Left lung (tissue), 14 donors: ENCODE measurements at places on chromosomes 7 and 10. TPM values are rescaled to one million over a fixed set of nuclear protein-coding genes. Genes with fewer than 3 reads are reported as not detected.

DNA sequence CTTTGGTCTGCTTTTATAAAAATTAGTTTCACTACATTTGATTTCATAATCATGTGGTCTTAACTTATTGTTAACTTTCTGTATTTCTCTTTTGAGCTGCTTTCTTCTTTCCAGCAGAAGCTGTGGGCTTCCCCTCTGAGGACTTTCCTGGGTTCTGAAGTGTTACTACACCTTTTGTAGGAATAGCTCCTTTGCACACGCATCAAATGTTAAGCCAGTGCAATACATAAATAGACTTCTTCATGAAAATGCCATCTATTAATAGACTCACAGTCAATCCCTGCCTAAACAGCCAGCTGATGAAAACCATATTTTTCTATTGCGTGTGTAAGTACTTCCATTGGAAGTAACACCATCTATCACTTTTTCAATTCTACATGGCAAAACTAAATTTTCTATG lies 1.5 kb downstream of the ABCB4 start:
- no peaks in the 10 kb centered on the region for H3K36me3 ChIP-seq
- H3K4me1 ChIP-seq = peaks cover 3% of the 10 kb centered on the region
- no peak for DNase-seq
- no peak overlapping the region for H3K27ac ChIP-seq
- H3K27me3 ChIP-seq = peaks cover 23% of the 10 kb centered on the region

SYT15 gene
- total RNA-seq = 30.9 TPM

GRCh38 chr7:422191-422885 lies 97.3 kb downstream of the PDGFA start:
- H3K36me3 ChIP-seq = no peaks in the 10 kb centered on the region
- H3K27me3 ChIP-seq = no peaks in the 10 kb centered on the region

DNA sequence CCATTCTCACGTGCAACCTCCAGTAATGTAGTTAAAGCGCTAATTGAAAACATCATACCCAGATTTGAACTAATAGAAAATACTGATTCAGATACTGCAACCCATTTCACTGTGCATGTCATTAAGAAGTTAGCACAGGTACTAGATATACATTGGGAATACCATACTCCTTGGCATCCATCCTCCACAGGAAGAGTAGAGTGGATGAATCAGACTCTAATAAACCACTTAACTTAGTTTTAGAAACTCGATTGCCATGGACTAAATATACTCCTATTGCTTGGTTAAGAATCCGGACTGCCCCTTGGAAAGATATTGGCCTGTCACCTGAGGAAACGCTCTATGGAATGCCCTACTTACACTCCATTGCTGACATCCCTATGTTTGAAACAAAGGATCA lies 9.5 kb downstream of the AKR1B15 start:
- H3K36me3 ChIP-seq = no peaks in the 10 kb centered on the region
- DNase-seq = no peak
- H3K27me3 ChIP-seq = no peaks in the 10 kb centered on the region
- H3K4me3 ChIP-seq = no peak overlapping the region
- no peak overlapping the region for H3K27ac ChIP-seq
- H3K4me1 ChIP-seq = no peaks in the 10 kb centered on the region

GRID1 gene
- 2.6 TPM for total RNA-seq

DOCK4 gene
- 38.9 TPM for total RNA-seq

DNA sequence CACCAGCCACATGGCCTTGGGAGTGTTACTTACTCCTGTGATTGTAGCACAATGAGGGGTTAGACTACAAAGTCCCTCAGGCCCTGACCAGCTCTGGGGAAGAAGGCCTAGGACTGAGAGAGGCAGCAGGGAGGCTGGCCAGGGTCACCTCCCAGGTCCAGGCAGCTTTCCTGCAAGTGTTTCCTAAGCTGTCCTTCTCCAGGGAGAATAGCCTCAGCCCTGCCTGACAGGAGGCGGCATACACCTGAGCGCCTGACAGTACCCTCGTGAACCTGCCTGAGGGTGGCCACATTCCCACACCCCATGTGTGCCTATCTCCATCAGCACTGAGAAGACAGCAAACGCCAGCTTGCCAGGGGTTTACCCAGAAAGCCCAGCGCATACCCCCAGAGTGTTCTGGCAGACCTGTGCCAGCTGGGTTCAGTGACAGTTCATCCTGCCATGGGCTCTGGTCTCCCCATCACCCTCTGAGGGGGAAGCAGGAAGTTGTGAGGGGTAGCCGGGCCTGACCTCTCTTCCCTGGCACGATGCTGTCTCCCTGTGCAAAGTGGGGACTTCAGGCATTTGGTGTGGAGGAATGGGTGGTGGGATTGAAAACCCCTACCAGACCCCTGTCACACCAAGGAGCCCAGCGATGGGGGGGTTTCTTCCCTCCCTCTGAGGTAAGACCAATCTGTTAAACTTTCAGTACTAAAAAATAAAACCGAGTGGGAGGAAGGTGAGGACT lies 56.3 kb upstream of the CAMK2B start:
- no peak for DNase-seq
- peaks cover 59% of the 10 kb centered on the region for H3K36me3 ChIP-seq
- no peak overlapping the region for H3K27ac ChIP-seq
- no peaks in the 10 kb centered on the region for H3K27me3 ChIP-seq

GRCh38 chr7:25552998-25553397 lies 324.7 kb upstream of the NPVF start:
- no peaks in the 10 kb centered on the region for H3K36me3 ChIP-seq
- H3K27me3 ChIP-seq = no peaks in the 10 kb centered on the region
- no peak for DNase-seq
- H3K4me3 ChIP-seq = no peak overlapping the region
- H3K4me1 ChIP-seq = no peaks in the 10 kb centered on the region
- H3K27ac ChIP-seq = no peak overlapping the region

- H3K27ac ChIP-seq = no peak overlapping the region
- no peak overlapping the region for H3K4me3 ChIP-seq
- no peaks in the 10 kb centered on the region for H3K36me3 ChIP-seq
- H3K27me3 ChIP-seq = no peaks in the 10 kb centered on the region
- no peak for DNase-seq
Measured at GRCh38 chr7:121394709-121395140, 1.4 kb downstream of the FAM3C start.

DNA sequence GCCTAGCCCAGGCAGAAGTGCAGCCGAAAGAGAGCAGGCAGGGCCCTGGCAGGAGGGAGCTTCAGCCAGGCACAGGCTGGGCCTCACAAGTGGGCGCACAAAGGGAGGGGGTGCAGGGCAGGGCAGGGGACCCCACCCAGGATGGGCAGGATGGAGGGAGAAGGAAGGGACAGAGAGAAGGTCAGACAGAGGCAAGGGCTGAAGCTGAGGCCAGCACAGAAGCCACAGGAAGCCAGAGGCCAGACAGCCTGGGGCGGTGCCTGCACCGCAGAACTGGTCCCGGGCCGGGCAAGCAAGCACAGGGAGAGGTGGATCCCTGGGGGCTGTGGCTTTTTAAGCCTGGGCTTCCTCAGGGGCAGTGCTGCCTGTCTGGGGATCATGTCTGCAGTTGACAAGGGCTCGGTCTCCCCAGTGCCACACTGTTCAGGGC lies 16.7 kb downstream of the NOS3 start:
- no peak overlapping the region for H3K4me3 ChIP-seq
- H3K36me3 ChIP-seq = no peaks in the 10 kb centered on the region
- H3K27ac ChIP-seq = peak overlapping the region; percentile 7
- no peaks in the 10 kb centered on the region for H3K27me3 ChIP-seq
- no peak for DNase-seq

DNA sequence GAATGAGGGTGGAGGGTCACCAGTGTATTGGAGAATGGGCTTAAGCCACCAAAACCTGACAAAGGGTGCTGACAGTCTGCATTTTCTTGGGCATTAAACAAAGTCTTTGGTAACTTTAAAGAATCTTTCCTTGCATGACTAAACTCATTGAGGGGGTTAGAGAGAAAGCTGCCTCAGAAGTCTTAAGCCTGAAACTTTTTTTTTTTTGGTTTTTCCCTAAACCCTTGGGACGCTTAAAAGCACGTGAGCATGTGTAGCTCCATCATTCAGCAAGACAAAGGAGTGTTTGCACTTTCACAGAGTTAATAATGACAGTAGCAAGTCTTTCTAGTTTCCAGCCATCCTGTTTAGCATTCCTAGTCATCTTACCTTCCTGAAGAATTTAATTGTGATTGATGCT lies 110.7 kb downstream of the LRMDA start:
- no peak overlapping the region for H3K4me3 ChIP-seq
- H3K27ac ChIP-seq = no peak overlapping the region
- H3K4me1 ChIP-seq = peaks cover 6% of the 10 kb centered on the region
- DNase-seq = no peak
- H3K36me3 ChIP-seq = peaks cover 2% of the 10 kb centered on the region
- H3K27me3 ChIP-seq = no peaks in the 10 kb centered on the region

IGFBP3 gene
- total RNA-seq = 35.9 TPM

PPP1R3C gene
- total RNA-seq = 16.8 TPM

DNA sequence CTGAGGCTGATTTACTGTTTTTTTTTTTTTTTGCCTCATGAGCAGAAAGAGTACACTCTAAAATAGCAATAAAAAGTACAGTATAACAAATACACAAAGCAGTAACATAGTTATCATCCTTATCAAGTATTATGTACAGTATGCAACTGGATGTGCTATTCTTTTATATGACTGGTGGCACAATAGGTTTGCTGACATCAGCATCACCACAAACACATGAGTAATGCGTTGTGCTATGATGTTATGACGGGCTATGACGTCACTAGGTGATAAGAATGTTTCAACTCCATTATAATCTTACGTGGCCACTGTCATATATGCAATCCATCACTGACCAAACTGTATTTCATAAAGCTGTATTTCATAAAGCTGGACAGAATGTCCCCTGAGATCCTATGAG lies 189.2 kb upstream of the GLI3 start:
- H3K4me3 ChIP-seq = no peak overlapping the region
- DNase-seq = no peak
- H3K27ac ChIP-seq = no peak overlapping the region
- no peaks in the 10 kb centered on the region for H3K27me3 ChIP-seq

DNA sequence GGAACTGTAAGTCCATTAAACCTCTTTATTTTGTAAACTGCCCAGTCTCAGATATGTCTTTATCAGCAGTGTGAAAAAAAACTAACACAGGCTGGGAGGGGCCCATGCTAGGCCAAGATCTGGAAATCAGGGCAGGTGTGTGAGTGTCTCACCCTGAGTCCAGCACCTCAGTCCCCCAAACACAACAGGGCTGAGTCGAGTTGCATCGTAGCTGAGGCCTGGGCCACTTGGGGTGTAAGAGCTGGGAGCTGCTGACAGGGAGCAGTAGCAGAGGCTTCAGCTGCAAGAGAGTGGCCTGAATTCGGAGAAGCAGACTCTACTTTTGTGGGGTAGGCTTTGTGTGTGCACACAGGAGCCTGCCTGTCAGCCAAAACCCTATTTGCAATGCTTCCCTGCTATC lies 553.1 kb downstream of the PTPRN2 start:
- H3K4me3 ChIP-seq = no peak overlapping the region
- H3K27ac ChIP-seq = no peak overlapping the region
- H3K4me1 ChIP-seq = no peaks in the 10 kb centered on the region
- H3K27me3 ChIP-seq = peaks cover 8% of the 10 kb centered on the region

LDB3 gene
- total RNA-seq = 1.5 TPM

DNA sequence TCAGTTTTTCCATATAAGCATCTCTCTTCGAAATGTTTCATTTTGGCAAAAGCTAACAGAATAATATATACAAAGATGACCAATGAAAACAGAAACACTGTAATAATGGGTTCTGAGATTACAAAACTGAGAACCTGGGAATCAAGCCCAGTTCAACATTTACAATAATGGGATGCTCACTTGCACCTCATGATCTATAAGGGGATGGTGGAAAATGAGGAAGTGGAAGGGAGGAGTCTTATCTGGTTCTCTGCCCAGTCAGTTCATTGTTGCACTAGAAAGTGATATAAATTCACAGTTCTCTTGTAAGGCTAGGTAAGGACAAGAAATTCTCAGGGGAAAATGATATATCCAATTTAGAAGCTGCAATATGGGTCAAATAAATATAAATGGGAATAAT lies 31.7 kb upstream of the RHOBTB1 start:
- H3K4me1 ChIP-seq = no peaks in the 10 kb centered on the region
- no peak overlapping the region for H3K27ac ChIP-seq
- DNase-seq = peak; percentile 83
- no peaks in the 10 kb centered on the region for H3K27me3 ChIP-seq

- H3K36me3 ChIP-seq = no peaks in the 10 kb centered on the region
- H3K27ac ChIP-seq = peak overlapping the region; percentile 77
- DNase-seq = peak; percentile 65
- peaks cover 26% of the 10 kb centered on the region for H3K4me1 ChIP-seq
- H3K4me3 ChIP-seq = peak overlapping the region; percentile 0
Measured at GRCh38 chr7:16989811-16990413, 108.1 kb upstream of the AGR3 start.

- peaks cover 17% of the 10 kb centered on the region for H3K4me1 ChIP-seq
- H3K4me3 ChIP-seq = peak within 1 kb of the TSS; percentile 90
- no peaks in the 10 kb centered on the region for H3K27me3 ChIP-seq
- peaks cover 15% of the 10 kb centered on the region for H3K36me3 ChIP-seq
- peak within 1 kb of the TSS; percentile 92 for H3K27ac ChIP-seq
- DNase-seq = peak; percentile 96
Measured at GRCh38 chr7:44044315-44045225, at the start of gene DBNL. DBNL (plus strand) TSS chr7:44044702; CDS start chr7:44044738, 36 bp downstream.

- no peaks in the 10 kb centered on the region for H3K36me3 ChIP-seq
- no peak for DNase-seq
- no peak overlapping the region for H3K27ac ChIP-seq
- H3K4me1 ChIP-seq = no peaks in the 10 kb centered on the region
Measured at GRCh38 chr7:80263821-80264220, 129.2 kb downstream of the GNAI1 start.

DNA sequence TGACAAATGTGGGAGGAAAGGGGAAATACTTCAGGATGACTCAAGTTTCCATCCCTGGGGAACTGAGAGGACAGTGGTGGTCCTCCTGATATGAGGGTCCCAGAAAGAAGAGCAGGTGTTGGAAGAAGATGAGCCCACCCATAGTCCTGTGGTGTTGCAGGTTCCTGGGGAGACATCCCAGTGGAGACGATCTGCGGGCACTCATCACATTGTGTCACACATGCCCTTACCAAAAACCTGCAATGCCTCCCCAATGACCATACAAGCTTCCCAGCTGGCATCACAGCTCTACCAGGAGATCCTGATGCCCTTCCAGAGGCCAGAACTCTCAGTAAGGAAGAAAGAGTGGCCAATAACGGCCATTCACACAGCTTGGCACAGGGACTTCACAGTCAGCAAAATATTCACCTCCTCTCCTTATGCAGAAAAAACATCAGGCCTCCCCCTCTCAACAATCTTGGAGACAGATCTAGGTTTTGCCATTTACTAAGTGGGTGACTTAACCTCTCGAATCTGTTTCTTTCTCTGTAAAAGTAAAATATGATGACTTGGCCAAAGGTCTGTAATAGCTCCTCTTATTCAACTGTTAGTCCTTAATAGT lies 9.0 kb downstream of the PUS7 start:
- no peaks in the 10 kb centered on the region for H3K27me3 ChIP-seq
- H3K27ac ChIP-seq = no peak overlapping the region
- no peak overlapping the region for H3K4me3 ChIP-seq
- no peaks in the 10 kb centered on the region for H3K4me1 ChIP-seq
- no peaks in the 10 kb centered on the region for H3K36me3 ChIP-seq
- no peak for DNase-seq

DNA sequence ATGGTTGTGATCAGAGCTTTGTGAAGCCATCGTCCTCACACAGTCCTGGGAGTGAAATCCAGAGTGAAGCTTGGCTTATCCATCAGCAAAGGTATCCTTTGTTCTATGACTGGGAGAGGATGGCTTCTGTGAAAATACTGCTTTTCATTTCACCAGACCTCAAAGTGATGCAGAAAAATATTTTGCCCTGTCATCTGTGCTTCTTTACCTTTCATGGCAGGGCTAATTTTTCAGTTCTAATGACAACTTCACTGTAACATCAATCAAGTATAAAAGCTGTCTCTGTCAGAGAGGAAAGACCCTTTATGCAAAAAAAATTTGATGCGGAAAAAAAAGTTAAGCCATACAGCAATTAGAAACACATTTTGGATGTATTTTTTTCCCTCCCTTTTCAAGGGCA lies 468.1 kb upstream of the ADARB2 start:
- H3K27me3 ChIP-seq = no peaks in the 10 kb centered on the region
- H3K4me1 ChIP-seq = no peaks in the 10 kb centered on the region
- H3K27ac ChIP-seq = no peak overlapping the region
- H3K4me3 ChIP-seq = no peak overlapping the region
- DNase-seq = no peak
